ENCODE measurements at places on chromosomes 5 and 9.

DNA sequence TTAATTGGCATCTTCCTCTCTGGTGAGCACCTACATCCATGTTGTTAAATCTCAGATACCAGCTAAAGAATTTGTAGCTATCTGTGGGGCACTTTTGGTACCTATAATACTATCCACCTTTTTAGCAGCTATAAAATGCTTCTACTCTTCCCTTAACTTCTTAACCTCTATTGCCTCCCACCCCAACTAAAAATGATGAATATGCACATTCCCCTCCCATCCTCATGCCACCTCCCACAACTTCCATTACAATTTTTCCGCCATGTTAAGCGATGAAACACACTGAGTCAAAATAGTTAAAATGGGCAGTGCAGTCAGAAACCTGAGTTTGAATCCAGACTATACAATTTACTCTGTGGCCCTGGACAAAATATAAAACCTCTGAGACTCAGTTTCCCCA is 10.1 kb downstream of the SSBP2 start:
- no peak for DNase-seq

DNA sequence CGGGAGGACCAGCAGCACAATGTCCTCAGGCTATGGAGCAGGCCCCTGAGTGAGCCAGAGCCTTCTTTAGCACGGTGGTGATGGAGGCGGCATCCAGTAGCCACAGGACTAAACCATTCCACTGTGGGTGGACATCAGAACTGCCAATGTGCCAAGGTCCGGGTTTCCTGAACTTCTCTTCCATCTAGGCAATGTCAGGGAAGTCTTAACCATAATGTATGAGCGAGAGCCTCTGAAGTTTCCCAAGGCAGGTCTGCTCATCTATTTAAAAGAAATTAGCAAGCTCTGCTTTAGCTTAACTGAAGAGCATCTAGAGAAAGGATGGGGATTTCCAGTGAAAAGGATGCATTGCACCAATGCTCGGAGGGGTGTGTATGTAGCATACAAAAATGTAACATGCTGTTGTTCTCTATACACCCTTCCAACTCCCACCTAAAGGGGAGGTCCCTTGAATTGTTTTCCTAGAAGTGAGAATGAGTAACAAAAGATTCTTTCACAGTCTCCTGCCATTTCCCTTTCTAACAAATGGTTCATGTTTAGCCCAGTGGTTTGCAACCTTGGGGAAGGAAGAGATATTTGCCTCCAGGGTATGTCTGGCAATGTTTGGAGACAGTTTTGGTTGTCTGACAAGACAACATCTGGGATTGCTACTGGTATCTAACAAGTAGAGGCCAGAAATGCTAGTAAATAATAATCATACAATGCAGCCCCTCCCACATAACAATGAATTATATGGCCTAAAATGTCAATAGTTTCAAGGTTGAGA is 6.1 kb upstream of the RXFP3 start:
- no peak for DNase-seq

- no peak for DNase-seq
These were observed 39.3 kb upstream of the TLX3 start for GRCh38 chr5:171269717-171270116.

DNA sequence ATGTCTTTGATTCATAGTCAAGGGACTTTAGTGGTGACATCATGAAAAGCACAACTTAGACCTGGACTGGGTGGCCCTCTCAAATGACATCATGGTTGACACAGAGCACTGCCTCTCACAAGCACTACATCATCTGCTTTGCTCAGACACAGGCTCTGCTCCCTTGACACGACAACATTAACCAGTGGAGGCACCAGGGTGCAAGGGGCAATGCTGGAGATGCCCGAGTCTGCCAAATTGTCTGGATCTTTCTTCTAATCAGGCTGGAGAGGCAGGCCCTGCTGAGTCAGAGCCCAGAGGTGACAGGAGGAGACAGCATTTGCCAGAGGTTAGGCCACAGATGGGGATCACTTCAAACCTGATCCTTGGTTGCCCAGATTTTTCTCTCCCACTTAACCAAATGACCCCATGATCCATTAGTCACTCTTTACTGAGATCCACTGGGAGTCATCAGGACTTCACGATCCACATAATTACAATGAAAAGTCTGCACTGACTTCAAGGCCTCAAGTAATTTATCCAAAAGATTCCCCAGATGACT is 174.4 kb downstream of the SLIT3 start:
- no peak for DNase-seq

- DNase-seq, result no peak
These were observed 1.9 kb downstream of the MIGA2 start for GRCh38 chr9:129038109-129038852.

GRCh38 chr5:164600274-164600673 is 1094.9 kb downstream of the MAT2B start:
- no peak for DNase-seq

GRCh38 chr5:147918101-147918685 is 11.9 kb upstream of the C5orf46 start:
- no peak for DNase-seq

- no peak for DNase-seq
These were observed 14.7 kb upstream of the NOTCH1 start for GRCh38 chr9:136560586-136560985.

- no peak for DNase-seq
These were observed 12.4 kb downstream of the MRPS30 start for GRCh38 chr5:44821164-44821563.

GRCh38 chr5:65830856-65831255 is 95.5 kb upstream of the ERBIN start:
- DNase-seq, result no peak

- peak; percentile 54 for DNase-seq
These were observed 138.9 kb downstream of the RGS3 start for GRCh38 chr9:113602126-113603047.

GRCh38 chr9:2378266-2378665 is 243.3 kb upstream of the VLDLR start:
- no peak for DNase-seq

- DNase-seq, result no peak
These were observed 209.4 kb upstream of the TLE4 start for GRCh38 chr9:79362100-79363081.

DNA sequence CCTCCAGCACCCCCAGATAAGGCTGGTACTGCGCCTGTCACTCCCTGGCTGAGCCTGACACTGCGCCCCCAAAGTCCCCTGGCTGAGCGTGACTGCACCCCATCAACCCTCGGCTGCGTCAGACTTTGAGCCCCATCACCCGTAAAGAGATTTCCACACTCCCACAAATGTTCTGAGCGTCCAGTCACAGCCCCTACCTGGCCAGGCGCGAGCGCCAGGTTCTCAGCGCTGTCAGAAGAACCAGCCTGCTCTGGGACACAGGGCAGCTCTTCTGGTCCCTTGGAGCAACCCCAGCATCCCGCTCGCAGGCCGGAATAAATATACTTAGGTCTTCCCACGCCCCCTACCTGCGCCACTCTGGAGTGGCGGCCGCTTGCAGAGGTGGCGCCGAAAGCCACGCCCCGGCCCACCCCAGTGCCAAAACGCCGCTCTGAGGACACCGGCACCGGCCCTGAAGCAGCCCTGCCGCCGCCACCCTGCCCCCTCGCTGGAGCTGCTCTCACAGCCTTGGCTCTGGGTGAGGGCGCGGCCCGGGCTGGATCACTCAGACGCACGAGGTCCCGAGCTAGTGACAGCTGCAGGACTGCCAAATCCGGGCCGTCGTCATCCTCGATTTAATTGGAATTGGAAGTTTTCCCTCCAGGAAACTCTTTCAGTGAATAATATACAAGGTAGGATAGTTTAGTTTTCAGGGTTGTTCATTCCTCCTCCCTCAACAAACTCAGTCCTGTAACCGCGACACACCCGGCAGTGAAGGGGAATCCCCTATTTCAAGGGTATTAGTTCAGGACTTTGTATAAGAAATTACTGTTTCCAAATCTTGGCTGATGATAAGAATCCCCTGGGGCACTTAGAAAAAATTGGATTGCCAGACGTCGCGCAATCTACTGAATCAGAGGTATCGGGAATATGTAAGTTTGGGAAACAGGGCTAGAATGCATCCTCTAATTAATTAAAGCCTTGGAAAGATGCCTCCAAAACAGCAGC is 1.2 kb upstream of the CEMIP2 start:
- no peak for DNase-seq

DNA sequence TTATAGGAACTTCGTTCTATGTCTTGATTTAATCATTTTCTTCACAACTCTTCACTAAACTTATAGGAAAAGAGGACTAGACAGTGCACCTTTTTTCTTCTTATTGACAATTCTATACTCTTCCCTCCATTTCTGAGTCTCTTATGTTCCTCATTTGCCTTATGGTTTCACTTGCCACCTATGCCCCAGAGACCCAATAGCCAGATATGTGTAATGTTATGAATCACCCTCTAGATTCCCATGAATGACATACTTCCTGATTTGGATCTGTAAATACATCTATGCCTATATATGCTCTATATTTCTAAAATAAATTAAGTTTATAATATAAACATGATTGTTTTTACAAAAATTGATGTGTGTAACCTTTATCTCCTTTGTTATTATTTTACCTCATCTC is 514.1 kb upstream of the MEF2C start:
- peak; percentile 6 for DNase-seq

- no peak for DNase-seq
These were observed 256.4 kb upstream of the CDH6 start for GRCh38 chr5:30937070-30937469.

GRCh38 chr5:127906562-127907204 is 176.9 kb upstream of the SLC12A2 start:
- DNase-seq, result no peak

DNA sequence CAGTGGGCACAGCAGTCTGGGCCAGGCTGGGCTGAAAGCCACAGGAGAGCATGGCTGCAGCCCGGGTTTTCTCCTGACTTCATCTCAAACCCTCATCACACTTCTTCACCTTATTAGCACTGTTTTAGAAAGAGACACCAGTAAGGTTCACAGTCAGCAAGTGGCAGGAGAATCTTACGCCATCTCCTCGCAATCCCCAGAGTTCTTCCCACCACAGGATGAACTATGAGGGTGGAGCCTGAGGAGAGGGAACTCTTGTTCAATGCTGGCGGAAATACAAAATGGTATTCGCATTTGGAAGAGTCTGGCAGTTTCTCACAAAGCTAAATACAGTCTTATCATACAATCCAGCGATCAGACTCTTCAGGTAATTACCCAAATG is 14.7 kb downstream of the BICD2 start:
- DNase-seq, result no peak

GRCh38 chr5:154543380-154543779 is 65.4 kb upstream of the HAND1 start:
- no peak for DNase-seq

DNA sequence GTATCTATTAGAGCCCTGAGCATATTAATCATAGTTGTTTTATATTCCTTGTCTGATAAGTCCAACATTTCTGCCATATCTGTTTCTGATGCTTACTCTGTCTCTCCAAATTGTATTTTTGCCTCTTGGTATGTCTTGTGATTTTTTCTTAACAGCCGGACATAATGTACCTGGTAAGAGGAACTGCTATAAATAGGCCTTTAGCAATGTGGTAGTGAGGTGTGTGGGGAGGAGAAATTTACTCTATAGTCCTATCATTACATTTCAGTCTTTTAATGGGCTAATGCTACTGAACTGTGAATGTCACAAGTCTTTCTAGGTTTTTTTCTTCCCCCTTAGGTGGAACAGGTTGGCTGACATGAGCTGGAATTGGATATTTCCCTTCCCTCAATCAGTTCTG is 176.1 kb upstream of the FGF10 start:
- no peak for DNase-seq

GRCh38 chr9:132426639-132427414 is 16.8 kb downstream of the CFAP77 start:
- DNase-seq, result no peak

DNA sequence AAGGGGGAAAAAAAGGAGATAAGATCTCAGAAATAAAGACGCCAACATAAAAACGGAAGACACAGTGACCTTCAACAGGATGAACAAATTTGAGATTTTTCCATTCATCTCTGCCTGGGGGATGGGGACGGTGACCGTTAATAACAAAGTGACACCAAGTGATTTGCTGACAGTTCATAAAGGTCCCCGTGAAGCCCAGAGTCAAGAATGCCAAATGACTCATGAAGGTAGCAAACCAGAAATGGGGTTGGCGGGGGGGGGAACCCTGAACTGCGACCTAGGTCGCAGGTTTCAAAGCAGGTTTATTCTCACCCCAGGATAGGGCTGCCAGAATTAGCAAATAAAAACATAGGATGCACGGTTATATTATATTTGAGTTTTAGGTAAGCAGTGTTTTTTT is 21.1 kb upstream of the SHB start:
- DNase-seq, result no peak

DNA sequence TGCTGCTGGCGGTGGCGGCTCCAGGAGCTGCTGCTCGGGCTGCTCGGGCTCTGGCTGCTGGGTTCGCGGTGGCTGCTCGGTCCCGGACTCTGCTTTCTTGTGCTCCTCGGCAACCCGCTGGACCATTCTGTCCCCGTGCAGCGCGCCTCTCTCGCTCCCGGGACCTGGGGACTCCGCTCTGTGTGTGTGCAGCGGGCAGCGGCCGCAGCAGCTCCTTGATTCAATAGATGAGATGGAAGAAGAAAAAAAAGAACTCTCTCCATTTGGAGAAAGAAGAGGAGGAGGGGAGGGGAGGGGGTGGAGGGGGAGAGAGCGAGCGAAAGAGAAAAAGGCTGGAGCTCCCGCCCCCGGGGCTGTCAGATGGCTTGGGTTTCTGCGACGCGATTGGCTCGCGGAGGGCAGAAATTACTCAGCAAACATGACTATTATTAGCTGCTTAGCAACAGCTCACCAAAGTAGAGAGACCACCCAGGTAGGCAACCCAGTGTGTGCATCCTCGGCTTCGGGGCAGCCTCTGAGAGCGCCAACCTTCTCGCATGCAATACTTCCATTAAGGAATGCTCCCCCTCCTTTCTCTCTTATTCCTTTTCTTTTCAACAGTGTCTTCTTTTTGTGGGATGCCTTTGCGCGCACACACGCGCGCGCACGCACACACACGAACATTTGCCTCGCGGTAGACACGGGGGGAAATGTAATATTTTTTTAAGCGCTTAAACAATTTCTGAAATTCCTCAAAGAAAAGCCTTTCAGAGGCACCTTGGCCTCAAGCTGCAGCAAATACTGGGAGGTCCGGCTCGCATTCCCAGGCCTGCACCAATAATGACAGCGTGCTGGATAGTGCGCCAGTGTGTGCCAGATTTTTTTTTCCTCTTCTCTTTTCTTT is 7.6 kb downstream of the PTCH1 start:
- peak; percentile 63 for DNase-seq

DNA sequence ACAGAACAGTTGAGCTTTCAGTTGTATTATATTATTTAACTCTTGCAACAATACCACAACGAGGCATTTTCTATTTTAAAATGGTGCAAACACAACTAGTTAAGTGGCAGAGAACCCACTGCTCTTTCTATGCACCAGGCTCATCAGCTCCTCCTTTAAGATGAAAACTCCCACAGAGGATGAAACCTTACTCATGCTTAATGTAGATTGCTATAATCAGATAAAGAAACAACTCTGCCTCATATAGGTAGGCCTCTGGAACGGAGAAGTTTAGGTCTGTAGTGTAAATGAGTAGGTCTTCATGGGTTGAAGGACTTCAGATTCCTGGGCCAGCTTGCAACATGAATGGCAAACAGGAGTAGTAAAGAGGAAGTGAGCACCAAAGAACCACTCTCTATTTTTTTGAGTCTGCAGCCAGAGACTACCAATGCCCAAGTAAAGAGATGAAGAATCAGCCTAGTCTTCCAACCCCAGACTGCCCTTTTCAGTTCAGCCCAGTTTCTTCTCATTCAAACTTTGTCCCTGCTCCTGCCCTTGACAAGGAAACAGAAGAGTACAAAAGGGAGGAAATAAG is 33.9 kb downstream of the HACD4 start:
- DNase-seq, result no peak

Measured in GM19239 (cell line).